Left renal cortex interstitium (tissue), 4 donors: ENCODE measurements at places on chromosomes 6 and 20.

DNA sequence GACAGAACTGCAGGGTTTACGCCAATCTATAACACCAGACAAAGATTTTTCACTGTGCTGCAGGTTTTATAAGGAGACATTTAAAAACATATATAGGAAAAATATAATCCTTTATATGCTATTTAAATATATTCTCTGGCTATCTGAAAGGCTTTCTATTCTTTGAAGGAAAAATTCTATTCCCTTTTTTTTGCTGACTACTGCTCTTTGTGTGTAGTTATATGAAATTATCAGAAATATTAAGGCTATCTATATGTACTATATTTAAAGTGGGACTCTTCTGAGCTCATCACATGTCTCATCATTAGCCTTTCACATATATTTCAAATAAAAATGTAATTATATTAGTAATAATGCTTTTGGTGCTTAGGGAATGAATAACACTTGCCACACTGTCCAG is 930.7 kb downstream of the EYS start:
- DNase-seq = no peak

DNA sequence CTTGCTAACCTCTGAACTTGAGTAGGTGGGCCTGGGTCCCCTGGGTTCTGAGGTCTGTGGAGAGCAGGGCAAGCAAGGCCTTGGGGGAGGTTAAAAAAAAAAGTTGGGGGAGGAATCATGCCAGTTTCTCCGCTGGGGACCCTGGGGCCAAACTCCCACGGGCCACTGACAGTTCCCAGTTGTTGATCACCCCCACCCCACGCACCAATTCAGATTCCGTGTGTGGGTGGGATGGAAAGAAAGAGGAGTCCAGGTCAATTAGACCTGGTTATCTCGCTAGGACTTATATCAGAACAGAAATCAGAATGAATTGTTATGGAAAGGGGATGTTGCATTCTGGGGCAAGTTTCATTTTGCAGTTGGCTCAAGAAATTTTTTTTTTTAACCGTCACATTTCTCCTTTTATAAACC is 46.7 kb upstream of the SUPT3H start:
- DNase-seq = no peak

- no peak for DNase-seq
These were observed 59.5 kb downstream of the LYRM4 start for GRCh38 chr6:5201271-5201670.

- DNase-seq = no peak
These were observed 727.2 kb downstream of the KHDRBS2 start for GRCh38 chr6:61558796-61559195.

- no peak for DNase-seq
These were observed 14.9 kb upstream of the FAM210B start for GRCh38 chr20:56343861-56344381.
